ENCODE measurements at places on chromosomes 6 and 20.

DNA sequence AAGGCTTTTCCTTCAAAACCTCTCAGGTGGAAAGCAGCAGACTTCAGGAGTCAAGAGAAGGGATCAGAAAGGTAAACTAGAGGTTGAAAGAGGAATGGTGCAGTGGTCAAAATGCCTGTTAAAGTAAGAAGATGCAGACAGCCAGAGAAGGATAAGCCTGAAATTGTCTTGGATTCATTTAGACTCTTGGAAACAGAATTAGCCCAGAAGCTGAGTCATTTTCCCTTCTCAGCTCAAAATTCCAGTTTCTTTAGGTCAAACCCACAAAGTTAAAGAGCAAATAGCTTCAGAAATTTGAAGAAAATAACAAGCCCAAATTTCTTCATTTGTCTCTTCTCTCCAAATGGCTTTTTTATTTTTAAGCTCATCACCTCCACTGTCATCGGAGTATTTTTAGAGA is 73.9 kb downstream of the DHX35 start:
- DNase-seq: no peak

- DNase-seq: no peak
These were observed 572 bp downstream of the SLC2A4RG start for GRCh38 chr20:63740070-63740626.

- DNase-seq: no peak
These were observed 862.7 kb upstream of the FLRT3 start for GRCh38 chr20:15200147-15200565.

DNA sequence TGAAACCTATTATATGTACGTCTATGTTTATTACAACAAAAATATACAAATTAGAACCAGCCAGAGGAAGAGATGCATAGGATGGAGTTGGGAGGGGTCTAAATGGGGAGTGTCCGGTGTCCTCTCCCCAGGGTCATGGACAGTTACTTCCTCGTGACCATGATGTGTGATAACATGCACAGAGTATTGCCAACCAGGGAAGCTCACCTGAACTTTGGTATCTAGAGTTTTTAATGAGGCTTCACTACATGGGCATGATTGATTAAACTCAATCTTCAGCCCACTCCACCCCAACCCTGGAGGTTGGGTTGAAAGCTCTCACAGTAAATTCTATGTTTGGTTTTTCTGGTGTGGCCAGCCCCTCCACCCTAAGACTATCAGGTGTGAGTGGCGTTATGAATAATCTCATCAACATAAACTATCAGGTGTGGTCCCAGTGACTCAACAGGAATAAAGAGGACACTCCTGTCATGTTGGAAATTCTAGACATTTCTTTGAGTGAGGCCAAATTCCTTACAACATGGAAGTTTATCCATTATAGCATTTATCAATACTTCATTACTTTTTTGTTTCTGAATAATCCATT is 36.4 kb upstream of the FKBP1A start:
- no peak for DNase-seq

- DNase-seq: no peak
These were observed 487.0 kb upstream of the PTCHD4 start for GRCh38 chr6:48597951-48598350.

GRCh38 chr6:162119341-162119740 is 608.2 kb downstream of the PRKN start:
- DNase-seq: no peak

DNA sequence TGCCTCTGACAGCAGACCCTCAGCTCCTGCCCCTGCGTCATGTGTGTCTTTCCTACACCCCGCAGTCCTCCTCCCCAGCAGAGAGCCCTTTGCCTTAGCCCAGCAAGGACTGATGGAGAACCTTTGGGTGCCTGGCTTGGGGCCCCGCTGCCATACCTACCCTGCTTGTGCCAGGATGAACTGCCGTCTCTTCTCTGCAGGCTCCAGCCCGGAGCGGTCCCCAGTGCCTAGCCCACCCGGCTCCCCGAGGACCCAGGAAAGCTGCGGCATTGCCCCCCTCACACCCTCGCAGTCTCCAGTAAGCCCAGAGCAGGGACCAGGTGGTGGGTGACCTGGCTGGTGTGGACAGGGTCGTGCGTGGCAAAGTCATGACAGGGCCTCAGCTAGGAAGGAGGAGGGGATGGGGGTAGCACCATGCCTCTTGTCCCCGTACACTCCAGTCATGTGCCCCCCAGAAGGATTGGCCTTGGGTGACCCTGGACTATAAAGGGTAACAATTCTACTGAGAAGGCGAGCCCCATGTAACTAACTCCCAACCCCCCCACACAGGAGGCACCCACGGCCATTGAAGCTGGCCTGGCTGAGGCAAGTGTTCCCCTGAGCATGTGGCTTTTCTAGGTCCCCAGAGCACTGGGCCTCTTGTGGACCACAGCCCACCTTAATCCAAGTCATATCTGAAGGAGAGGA is 8.3 kb downstream of the HSPA12B start:
- DNase-seq: no peak

- no peak for DNase-seq
These were observed 63.2 kb upstream of the BEND6 start for GRCh38 chr6:56891754-56892153.

DNA sequence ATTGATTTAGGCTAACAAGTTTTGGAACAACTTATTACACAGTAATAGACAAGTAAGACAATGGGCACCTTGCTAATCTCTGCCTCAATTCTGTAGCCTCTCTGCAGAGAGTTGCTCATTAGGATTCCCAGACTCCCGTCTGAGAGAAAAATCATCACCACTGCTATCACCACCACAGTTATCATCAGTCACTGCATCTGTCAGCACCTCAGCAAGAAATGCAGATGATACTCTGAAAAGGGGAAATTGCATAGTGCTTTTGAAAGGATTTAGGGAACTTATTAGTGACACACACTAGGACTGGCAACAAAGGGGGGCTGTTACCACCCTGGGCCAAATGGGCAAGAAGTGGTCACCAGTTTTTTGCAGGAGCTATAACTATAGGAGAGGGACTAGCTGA is 39.9 kb downstream of the FOXA2 start:
- DNase-seq: no peak

DNA sequence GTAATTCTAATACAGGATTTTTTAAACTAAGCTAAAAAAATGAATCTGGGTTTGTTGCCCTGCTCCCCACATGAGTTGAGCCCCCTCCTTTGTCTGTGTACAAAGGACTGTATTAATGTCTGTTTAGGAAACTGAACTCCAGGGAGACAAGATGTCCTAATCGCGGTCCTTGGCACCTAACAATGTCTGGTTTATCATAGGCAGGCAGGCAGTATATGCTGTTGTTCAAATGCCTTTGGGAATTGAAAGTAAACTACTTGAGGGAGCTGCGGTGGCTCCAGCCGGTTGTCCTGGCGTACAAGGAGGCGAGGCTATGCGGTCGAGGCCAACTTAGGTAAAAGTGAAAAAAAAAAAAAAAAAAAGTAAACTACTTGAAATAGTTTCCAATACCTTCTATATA is 98.5 kb downstream of the TULP4 start:
- no peak for DNase-seq

GRCh38 chr6:127117979-127118297 is 533 bp upstream of the RSPO3 start:
- no peak for DNase-seq

DNA sequence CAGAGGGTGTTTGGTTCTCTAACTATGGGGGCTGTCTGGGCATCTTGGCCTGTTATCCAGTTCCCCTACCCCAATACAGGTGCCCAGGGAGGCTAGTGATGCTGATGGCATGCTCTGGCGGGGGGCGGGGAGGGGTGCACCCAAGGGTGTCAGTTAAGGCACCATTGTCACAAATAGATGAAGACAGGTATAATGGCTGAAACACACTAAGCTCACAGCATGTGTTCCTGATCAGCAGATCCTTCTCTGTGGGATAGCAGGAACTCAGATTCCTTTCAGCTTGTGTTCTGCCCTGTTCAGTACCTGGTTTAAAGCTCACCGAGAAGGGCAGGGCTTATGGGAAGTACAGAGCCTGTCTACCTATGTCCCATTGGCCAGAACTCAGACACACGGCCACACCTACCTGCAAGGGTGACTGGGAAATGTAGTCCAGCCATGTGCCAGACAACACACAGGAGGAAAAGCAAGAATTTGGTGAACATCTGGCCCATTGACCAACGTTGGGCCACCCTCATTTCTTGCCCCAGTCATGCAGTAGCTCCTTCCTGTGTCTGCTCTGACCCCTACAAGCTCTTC is 3.4 kb upstream of the RSPO4 start:
- DNase-seq: peak; percentile 87

- no peak for DNase-seq
These were observed 66.8 kb upstream of the THEMIS start for GRCh38 chr6:127967708-127968107.

- no peak for DNase-seq
These were observed 79.9 kb upstream of the GLP1R start for GRCh38 chr6:38968702-38969149.

GRCh38 chr20:19161336-19161735 is 51.1 kb upstream of the SLC24A3 start:
- no peak for DNase-seq

DNA sequence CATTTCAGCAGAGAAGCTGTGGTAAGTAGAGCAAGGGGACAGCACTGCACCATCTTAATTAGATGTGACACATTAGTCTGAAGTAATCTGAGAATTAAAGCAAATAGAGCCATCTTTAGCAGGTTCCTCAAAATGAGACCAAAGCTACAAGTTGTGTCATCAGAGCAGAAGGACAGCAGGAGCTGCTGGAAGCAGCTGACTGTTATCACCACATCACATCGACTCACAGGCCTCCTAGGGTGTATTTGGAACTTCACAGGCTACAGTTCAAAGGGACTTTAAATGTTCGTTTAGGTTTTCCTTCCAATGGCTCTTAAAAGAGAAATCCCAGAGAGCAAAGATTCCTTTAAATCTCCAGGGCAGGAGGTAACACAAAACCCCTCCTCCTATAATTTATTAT is 69.5 kb downstream of the LCA5 start:
- no peak for DNase-seq

GRCh38 chr6:118335325-118335816 is 212.7 kb upstream of the PLN start:
- no peak for DNase-seq

GRCh38 chr6:140490081-140490480 is 1115.6 kb upstream of the CITED2 start:
- DNase-seq: no peak

DNA sequence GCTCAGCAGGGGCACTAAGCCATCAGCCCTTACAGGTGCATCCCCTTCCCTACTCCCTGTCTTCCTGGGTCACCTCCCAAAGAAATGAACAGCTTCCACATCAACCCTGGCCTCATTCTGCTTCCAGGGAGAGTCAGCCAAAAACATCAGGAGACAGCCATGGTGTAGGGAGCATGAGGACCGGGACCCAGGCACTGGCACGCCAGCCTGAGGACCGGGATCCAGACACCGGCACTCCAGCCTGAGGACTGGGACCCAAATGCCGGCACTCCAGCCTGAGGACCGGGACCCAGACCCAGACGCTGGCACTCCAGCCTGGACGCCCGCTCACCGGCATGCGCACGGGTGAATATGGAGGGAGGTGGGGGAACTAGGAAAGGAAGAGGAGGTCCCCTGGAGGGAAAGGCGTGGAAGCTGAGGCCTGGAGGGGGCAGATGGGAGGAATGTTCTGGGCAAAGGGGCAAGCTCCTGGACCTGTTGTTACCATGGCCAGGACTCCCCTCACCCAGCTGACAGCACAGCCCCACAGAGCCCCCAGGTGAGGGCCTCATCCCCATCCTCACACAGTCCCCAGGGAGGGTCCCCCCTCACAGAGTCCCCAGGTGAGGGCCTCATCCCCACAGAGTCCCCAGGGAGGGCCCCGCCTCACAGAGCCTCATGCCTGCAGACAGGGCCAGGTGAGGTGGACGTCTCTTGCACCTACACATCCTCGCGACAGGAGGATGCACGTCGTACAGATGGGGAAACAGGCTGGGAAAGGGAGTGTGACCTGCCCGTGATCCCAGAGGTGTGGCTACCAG is 26.0 kb upstream of the MRGBP start:
- no peak for DNase-seq

DNA sequence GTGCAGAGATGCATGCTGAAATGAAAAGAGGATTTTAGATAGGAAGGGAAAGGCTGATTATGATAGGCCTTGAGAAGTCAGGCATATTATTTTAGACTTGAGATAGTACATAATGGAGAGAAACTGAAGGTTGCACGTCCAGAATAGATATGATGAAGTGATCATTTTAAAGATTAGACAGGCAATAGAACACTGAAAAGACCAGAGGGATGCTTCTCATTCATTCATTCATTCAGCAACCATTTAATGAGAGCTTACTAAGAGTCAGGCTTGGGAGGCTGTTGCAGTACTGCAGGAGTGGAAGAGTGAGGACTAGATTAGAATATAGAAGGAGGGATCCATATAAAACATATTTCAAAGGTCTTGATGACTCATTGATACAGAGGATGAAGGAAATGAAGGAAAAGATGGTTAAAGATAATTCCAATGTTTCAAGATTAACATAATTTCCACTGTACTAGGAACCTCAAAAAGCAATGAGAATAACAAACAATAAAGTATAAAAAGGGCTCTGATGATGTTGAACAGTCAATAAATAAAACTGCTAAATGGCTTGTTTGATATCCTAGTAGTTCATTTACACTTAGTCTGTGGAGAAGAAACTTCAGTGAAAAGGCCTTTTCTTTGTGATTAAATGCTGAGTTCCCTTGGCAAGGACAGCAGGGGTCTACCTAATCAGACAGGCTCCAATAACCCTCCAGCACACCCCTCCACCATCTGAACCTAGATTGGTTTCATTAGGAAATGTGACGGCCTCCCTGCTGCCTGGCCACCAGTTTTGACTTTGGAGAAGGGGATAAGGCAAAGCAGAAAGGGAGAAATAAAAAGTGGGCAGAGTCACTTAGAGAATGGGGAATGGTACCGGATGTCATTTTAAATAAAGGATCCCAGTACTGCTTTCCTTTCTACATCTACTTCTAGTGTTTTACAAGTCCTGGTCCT is 5.3 kb upstream of the FBXO9 start:
- DNase-seq: no peak

DNA sequence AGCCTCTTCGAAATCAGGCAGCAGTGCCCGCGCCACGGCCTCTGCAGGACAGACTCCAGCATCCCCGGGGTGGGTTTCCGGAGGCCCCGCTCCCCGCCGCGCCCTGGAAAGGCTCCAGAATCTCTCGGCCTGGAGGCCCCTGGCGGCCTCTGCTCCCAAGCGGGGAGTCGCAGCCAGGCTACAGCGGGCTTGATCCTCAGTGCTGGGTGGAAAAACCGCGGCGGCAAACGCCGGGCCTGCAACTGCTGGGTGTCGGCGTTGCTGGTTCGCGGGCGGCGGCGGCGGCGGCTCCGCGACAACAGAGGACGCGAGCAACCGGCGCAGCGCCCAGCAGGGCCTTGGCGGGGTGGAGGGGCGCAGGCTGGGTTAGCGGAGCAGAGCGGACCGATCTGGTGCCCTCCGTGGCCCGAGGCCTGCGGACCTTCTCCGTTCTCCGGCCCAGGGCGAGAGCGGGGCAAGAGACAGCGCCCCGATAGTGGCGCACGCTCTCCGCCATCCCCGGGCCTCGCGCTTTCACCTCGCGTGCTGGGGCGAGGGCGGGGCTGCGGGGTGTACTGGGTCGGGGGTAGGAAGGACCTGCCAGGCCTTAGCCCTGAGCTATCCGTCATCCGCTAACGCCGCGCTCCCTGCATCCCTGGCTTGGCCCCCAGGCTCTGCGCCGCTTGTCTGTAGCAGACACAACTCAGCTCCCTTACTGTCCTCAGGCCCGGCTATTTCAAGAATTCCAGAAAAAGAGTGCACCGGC is 3.4 kb upstream of the ZNF292 start:
- no peak for DNase-seq

Measured in iPS DF 19.7 (cell line).